ENCODE measurements at places on chromosomes 2 and 18. TPM values are rescaled to one million over a fixed set of nuclear protein-coding genes. Genes with fewer than 3 reads are reported as not detected.

SCRN3 gene
- 14.9 TPM for total RNA-seq

CTNNA2 gene
- not detected for total RNA-seq

PLEKHA3 gene
- total RNA-seq, result 7.2 TPM

CXCR1 gene
- total RNA-seq, result not detected

YPEL5 gene
- total RNA-seq, result 67.5 TPM

TSGA10 gene
- 2.8 TPM for total RNA-seq

GKN2 gene
- not detected for total RNA-seq

FEV gene
- total RNA-seq, result not detected

EVX2 gene
- total RNA-seq, result not detected

TDRD15 gene
- not detected for total RNA-seq

TEX261 gene
- 16.4 TPM for total RNA-seq

SERPINB7 gene
- total RNA-seq, result 53.0 TPM

DSC3 gene
- total RNA-seq, result 260 TPM

KIDINS220 gene
- 33.7 TPM for total RNA-seq

SULT1C2 gene
- total RNA-seq, result 0.72 TPM

MAP3K19 gene
- not detected for total RNA-seq

C2orf15 gene
- not detected for total RNA-seq

Data from tracheal epithelial cell (primary cell).